Mesothelial cell of epicardium (in vitro differentiated cells): ENCODE measurements at places on chromosomes 11 and 22.

DNA sequence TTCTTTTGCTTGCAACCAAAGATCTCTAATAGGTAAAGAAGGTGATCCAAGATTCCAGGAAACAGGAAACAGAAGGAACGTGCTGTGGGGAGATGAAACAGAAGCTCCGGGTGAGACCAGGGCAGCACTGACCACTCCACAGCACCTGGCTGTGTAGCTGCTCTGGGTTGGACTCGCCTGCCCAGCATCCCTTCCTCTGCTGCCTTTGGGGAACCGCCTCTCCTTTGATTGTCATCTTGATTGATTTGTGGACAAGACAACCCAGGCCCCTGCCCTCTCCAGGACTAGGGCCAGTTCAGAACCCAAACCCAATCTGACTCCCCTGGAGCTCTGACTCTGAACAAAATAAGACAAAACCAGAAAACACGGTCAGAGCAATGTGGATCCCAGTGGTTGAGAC lies 14.7 kb upstream of the APOBEC3A start:
- peaks cover 3% of the 10 kb centered on the region for H3K27me3 ChIP-seq
- no peaks in the 10 kb centered on the region for H3K36me3 ChIP-seq
- H3K27ac ChIP-seq = no peak overlapping the region
- no peak overlapping the region for H3K4me3 ChIP-seq

- no peaks in the 10 kb centered on the region for H3K36me3 ChIP-seq
- peaks cover 36% of the 10 kb centered on the region for H3K4me1 ChIP-seq
- no peak overlapping the region for H3K27ac ChIP-seq
- DNase-seq = no peak
Measured at GRCh38 chr11:96084610-96085318, 160.9 kb upstream of the MTMR2 start.

DNA sequence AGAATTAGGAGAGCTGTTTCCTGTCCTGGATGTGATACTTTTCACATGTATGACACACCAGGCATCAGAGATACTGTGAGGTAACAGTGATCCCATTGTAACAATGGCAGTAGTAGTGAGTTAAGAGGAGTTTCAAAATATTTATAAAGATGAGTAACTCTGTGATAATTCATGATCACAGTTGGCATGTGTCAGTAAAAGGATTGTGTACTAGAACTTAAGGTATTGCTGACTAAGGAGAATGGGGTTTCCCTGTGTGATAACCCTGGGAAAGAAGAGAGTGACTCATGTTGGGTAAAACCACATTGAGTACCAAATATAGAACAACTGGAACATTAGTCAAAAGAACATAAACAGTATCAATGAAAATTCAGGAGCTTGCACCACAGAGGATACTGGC lies 22.9 kb upstream of the SLC5A1 start:
- DNase-seq = no peak
- H3K4me3 ChIP-seq = no peak overlapping the region
- no peaks in the 10 kb centered on the region for H3K4me1 ChIP-seq
- H3K27me3 ChIP-seq = peaks cover 34% of the 10 kb centered on the region

DNA sequence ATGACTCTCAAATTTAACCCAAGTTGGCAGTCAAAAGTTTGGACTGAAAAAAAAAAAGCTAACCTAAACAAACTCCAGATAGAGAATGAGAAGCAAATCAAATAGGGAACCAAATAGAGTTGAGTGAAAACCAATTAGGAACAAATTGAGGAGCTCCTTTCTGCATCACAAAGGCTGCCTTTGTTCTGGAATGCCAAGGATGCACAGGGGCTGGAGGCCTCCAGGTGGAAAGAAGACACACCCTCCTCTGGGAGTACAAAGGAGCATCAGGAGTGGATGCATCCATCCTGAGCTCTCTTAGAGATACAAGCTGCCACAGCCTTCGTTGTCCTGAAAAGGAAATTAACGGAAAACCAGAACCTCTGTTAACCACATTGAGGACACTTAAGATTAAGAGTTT lies 73.3 kb downstream of the MRGPRX1 start:
- H3K4me1 ChIP-seq = no peaks in the 10 kb centered on the region
- no peak overlapping the region for H3K4me3 ChIP-seq
- no peak overlapping the region for H3K27ac ChIP-seq
- peaks cover 59% of the 10 kb centered on the region for H3K27me3 ChIP-seq
- no peaks in the 10 kb centered on the region for H3K36me3 ChIP-seq

- no peak overlapping the region for H3K27ac ChIP-seq
- H3K36me3 ChIP-seq = no peaks in the 10 kb centered on the region
- no peak for DNase-seq
- peaks cover 2% of the 10 kb centered on the region for H3K4me1 ChIP-seq
- peaks cover 14% of the 10 kb centered on the region for H3K27me3 ChIP-seq
- no peak overlapping the region for H3K4me3 ChIP-seq
Measured at GRCh38 chr11:68674461-68674860, 9.9 kb upstream of the GAL start.

- H3K27me3 ChIP-seq = no peaks in the 10 kb centered on the region
- H3K36me3 ChIP-seq = no peaks in the 10 kb centered on the region
- no peak for DNase-seq
- H3K4me1 ChIP-seq = peaks cover 4% of the 10 kb centered on the region
- H3K4me3 ChIP-seq = no peak overlapping the region
- no peak overlapping the region for H3K27ac ChIP-seq
Measured at GRCh38 chr11:122126024-122126688, 10.1 kb upstream of the BLID start.

DNA sequence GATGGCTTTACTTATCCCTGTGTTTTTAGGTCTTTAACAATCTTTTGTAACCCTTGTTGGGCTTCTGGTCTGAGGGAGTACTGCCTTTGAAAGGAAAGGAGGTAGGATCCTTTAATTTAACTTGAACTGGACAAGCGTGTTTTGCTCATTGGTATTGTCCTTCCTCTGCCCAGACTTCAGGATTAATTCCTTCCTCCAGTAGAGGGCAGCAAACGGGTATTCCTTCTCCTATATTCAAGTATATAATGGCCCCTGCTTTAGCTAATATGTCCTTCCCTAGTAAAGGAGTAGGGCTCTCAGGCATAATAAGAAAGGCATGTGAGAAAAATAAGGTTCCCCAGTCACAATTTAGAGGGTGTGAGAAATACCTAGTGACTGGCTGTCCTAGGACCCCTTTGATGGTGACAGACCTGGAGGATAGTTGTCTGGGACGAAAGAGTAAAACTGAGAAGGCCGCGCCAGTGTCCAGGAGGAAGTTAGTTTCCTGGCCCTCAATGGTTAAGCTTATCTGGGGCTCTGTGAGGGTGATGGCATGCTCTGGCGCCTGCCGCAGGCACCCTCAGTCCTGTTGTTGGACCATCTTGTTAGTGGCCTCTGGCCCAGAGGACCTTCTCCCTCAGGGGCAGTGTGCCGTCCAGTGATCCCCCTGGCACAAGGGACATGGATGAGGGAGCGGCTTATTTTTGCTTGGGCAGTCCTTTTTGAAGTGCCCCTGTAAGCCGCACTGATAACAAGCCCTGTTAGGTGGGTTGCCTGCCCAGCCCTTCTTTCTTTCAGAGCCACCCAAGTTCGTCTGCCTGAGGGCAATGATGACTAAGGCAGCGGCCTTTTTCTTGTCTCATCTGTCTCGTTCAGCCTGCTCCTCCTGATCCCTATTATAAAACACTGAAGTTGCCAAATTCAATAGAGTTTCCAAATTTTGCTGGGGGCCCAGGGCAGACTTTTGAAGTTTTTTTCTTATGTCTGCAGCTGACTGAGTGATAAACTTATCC lies 51.8 kb downstream of the C11orf71 start:
- no peak overlapping the region for H3K4me3 ChIP-seq
- no peaks in the 10 kb centered on the region for H3K36me3 ChIP-seq
- DNase-seq = no peak
- peak overlapping the region; percentile 77 for H3K27ac ChIP-seq

DNA sequence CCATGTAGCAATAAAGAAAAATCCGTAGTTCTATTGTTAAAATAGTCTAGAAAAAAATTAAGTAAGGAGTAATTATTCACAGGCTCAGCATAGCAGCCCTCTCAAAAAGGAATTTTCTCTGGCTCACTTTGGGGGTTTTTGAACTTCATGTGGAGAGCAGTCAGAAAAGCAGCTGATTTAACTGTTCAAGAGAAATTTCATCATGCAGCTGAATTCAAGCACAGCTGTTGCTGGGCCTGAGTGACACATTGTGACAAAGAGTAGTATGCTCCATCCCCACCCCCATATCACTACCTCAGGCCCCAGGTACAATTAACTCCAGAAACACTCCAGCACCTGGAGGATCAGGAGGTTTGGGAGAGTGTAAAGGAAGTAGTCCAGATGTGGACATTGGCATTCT lies 272.1 kb downstream of the FAM76B start:
- H3K4me3 ChIP-seq = no peak overlapping the region
- H3K36me3 ChIP-seq = no peaks in the 10 kb centered on the region
- peaks cover 53% of the 10 kb centered on the region for H3K4me1 ChIP-seq
- H3K27ac ChIP-seq = no peak overlapping the region

GRCh38 chr11:128548649-128549255 lies 38.6 kb downstream of the ETS1 start:
- peaks cover 11% of the 10 kb centered on the region for H3K27me3 ChIP-seq
- H3K4me3 ChIP-seq = peak overlapping the region; percentile 76
- peak overlapping the region; percentile 77 for H3K27ac ChIP-seq
- peaks cover 37% of the 10 kb centered on the region for H3K4me1 ChIP-seq

DNA sequence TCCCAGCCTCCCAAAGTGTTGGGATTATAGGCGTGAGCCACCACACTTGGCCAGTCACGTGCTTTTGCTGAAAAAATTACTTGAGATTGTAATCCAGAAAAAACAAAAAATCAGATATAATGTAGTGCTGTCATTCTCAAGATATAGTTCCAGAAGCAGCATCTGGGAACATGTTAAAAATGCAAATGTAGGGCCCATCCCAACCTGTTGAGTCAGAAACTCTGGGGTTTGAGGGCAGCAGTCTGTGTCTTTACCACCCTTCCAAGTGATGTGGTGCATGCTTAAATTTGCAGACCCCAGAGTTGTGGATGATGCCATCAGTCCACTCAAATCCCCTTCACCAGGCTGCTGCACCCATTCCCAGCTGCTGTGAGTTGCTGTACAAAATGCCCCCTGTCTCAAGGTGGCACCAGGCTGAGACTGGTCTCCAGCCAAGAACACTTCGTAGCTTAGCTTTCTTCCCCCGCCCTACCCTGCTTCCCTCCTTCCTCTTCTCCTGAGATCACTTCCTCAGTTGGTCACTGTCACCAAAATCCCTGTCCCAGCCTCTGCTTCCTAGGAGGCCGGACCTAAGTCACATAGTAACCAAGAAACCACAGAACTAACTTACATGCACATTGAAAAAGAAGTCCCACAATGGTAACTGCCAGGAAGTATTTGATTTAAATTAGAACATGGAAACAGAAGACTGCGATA lies 18.2 kb upstream of the ARRB1 start:
- no peak for DNase-seq
- peaks cover 2% of the 10 kb centered on the region for H3K27me3 ChIP-seq
- no peaks in the 10 kb centered on the region for H3K36me3 ChIP-seq
- H3K27ac ChIP-seq = no peak overlapping the region
- H3K4me3 ChIP-seq = no peak overlapping the region
- peaks cover 9% of the 10 kb centered on the region for H3K4me1 ChIP-seq
